RCC 7860 (cell line): ENCODE measurements at places on chromosomes 3 and 15.

DNA sequence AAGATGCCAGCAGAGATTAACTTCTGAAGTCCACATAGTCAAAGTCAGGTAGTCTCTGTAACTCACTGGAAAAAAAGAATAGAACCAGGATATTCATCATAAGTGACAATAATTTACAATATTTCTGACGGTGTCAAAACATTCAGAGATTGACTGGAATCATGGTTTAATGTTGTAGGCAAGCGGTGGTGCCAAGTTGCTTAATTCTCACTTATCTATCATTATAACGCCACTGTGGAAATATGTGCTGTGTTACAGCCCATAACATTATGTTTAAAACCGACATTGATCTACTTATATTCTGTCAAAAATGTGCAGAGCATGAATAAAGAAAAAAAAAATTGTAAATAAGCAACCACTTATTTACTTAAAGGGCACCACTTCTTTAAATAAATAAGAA, 801.7 kb downstream of the DIPK2A start:
- DNase-seq = no peak

GRCh38 chr3:30332196-30333021, 274.0 kb upstream of the TGFBR2 start:
- no peak for DNase-seq

DNA sequence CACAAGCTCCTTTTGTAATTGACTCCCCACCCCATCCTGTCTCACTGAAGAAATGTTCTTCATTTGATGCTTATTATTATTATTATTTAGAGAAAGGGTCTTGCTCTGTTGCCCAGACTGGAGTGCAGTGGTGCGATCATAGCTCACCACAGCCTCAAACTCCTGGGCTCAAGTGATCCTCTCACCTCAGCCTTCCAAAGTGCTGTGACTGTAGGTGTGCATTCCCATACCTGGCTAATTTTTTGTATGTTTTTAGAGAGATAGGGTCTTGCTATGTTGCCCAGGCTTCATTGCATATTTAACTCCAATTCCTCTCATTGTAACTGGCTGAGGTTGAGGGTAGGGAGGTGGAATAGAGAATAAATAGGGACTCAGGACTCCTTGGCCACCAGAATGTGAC, 22.3 kb downstream of the SEMA5B start:
- no peak for DNase-seq

- DNase-seq = no peak
These were observed 67.8 kb upstream of the IGF1R start for GRCh38 chr15:98580572-98580971.

DNA sequence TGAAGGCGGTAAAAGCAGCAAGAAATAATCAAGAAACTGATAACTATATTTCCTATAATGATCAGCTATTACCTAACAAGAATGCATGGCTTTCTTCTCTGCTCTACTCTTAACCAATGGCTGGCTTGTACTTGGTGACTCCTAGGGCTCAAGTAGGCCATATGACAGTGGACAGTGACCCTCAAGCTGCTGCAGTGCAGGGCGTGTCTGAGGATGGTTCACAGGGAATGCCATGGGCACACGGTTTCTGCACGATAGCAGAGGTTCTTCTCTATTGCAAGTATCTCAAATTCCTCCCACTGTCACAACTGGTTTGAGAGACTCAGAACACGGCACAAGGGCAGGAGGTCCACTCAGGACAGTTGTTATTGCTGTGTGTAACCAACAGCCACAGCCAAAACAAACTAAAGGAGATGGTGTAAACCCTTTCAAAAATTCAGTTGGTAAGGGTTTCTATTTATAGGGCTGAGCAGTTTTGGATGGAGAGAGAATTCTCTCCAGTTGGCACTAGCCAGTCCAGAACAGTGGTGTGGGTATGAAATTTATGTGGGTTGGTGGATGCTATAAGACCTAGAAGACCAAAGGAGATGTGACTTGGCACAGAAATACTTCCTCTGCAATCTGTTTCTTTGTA, 103.2 kb upstream of the ST8SIA2 start:
- DNase-seq = no peak

GRCh38 chr15:39296955-39297354, 283.9 kb upstream of the THBS1 start:
- DNase-seq = no peak

GRCh38 chr3:52072020-52072419, 15.6 kb upstream of the DUSP7 start:
- no peak for DNase-seq

GRCh38 chr3:143859465-143860203, 11.4 kb upstream of the SLC9A9 start:
- no peak for DNase-seq

DNA sequence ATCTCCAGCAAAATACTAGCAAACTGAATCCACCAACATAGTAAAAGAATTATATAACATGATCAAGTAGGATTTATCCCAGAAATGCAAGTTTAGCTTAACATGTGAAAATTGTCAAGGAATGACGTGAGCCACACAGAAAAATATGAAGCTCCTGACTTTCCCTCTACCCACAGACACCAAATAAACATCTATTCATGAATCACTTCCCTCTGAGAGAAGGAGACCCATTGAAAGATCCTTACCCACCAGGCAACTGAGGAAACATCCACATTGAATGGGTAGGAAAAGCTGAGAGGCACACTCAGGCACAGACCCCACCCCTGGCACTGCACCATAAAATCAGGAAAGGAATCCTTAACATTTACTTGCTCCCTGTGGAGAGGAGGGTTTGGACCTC, 102.2 kb upstream of the MANF start:
- DNase-seq = no peak

GRCh38 chr3:98240131-98240530, 23.9 kb upstream of the OR5H6 start:
- no peak for DNase-seq

DNA sequence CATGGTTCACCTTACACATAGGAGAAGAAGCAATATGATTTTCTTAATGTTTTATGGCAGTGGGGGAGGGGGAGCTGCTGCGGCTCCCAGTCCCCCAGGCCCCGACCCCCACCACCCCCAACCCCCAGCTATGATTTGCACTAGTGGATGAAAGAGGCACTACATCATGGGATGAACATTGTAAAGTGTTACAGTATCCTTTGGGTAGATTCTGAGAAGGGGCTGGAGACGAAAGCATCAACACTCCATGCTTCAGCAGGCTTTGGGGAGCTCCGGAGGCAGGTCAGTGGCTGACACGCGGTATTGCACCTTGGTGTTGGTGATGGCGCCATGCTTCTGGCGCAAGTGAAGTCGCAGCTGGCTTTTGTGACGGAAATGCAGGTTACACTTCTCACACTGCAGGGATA, 19.9 kb upstream of the RTP2 start:
- no peak for DNase-seq

- DNase-seq = no peak
These were observed 29.4 kb downstream of the TTC14 start for GRCh38 chr3:180631317-180631716.

- no peak for DNase-seq
These were observed 441.6 kb upstream of the NAALADL2 start for GRCh38 chr3:174417573-174417972.

GRCh38 chr3:60325610-60326170, 925.6 kb downstream of the FHIT start:
- no peak for DNase-seq

GRCh38 chr15:72331021-72331420, 11.1 kb upstream of the CELF6 start:
- no peak for DNase-seq

DNA sequence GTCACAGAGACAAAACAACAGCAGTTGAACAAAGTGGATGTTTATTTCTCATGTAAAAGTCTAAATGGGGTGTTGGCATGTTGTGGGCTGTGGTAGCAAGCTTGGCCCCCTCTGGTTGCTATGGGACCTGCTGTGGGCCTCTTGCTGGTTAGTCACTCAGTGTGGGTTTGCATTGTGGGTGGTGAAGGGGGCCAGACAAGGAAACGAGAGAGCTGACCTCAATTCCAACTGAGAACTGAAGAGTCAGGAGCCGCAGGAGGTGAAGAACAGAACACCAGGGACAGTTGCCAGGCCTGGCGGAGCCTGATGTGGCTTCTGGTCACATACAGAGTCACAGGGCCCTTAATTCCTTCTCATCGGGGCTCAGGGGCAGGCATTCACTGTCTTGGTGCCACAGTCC, 1.9 kb upstream of the ADPGK start:
- DNase-seq = peak; percentile 25

- DNase-seq = peak; percentile 94
These were observed 87.2 kb downstream of the TJP1 start for GRCh38 chr15:29734917-29735572.

- DNase-seq = no peak
These were observed 523.8 kb upstream of the NAALADL2 start for GRCh38 chr3:174335324-174335723.

GRCh38 chr3:160278210-160278609, 53.0 kb downstream of the C3orf80 start:
- DNase-seq = no peak

- DNase-seq = no peak
These were observed 75.4 kb upstream of the PLAAT1 start for GRCh38 chr3:193165431-193166120.

DNA sequence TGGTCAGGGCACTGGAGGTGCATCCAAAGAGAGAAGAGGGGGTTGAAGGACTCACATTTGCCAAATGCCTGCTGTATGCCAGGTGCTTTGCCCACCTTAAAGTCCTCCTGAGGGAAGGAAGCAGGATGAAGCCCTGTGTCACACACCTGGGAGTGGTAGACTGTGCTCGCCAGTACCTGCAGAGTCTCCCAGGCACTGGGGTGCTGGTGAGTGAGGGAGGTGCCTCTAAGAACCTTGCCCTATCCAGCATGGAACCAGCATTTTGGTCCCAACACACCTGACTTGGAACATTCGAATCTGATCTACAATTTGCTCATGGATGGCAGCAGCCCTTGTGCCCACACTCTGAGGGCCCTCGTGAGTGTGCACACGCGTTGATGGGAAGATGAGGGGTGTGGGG, 76.7 kb downstream of the SEC22A start:
- DNase-seq = no peak

DNA sequence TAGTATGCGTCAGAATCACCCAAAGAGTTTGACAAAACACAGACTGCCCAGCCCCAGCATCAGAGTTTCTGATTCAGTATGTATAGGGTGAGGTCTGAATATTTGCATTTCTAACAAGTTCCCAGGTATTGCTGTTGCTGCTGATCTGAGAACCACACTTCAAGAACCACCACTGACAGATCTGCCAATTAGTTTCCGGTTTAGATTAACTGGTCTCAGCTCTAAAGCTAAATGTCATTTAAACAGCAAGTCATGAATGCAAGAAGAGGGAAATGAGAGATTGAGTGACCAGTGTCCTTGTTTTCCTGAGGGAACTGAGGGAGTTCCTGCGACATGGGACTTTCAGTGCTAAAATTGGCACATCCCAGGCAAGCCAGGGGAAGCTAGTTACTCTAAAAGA, 305.0 kb downstream of the ZNF385D start:
- DNase-seq = no peak

- peak; percentile 80 for DNase-seq
These were observed 29.9 kb downstream of the MBNL1 start for GRCh38 chr3:152298393-152299248.

- no peak for DNase-seq
These were observed 135.1 kb downstream of the RBPMS2 start for GRCh38 chr15:64640146-64640871.

GRCh38 chr3:24740326-24740725, 245.7 kb upstream of the THRB start:
- no peak for DNase-seq

DNA sequence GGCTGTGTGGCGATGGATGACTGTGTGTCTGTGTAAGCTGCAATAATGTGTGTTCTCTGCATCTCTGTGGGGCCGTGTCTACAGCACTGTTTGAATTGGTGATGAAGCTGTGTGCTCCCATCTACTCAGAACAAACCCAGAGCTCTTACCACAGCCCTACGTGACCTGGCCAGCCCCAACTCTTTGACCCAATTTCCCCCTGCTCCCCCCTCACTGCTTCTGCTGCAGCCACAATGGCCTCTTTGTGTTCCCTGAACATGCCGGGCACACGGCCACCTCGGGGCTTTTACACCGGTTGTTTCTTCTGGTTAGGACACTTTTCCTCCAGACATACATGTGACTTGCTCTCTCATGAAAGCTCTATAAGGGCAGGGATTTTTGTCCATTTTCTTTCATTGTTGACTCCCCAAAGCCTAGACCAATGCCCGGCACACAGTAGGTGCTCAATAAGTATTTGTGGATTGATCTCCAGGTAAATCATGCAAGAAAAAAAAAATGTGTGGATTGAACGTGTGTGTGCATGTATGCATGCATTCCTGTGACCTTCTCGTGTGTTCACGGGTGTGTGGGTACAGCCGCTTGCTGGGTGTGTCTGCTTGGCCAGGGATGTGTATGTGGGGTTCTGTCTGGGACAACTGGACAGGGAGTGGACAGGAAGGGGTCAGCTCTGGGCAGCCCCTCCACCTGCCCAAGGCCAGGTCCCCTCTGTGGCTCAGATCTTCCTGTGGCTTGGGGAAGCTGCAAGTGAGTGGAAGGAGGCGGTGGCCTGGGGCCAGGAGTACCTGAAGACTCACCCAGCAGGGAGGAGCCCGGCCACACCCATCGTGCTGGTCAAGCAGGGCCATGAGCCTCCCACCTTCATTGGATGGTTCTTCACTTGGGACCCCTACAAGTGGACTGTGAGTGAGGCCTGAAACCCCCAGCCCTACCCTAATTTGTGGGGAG, 14.8 kb downstream of the VILL start:
- DNase-seq = no peak

- peak; percentile 83 for DNase-seq
These were observed 723.9 kb upstream of the ZNF385D start for GRCh38 chr3:22474706-22475445.

DNA sequence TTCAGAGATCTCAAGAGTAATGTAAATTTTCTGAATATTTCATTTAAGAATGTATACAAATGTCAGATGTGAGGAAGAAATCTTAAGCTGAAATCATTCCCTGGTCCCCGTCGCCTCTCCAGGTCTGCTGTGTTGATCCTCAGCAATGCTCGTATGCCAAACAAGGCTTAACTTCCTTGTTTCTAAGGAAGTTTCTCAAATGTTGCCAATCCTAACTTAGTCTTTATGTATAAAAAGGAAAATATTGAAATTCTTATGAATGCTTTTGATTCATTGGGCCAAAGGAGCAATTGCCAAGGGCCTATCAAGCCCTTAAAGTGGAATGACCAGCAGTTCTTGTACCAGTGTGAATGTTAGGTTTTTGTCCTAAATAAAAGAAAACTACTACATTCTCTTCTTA, 507.7 kb upstream of the SEMA6D start:
- DNase-seq = no peak
